ENCODE measurements at places on chromosomes 5 and 9. TPM values are rescaled to one million over a fixed set of nuclear protein-coding genes. Genes with fewer than 3 reads are reported as not detected.

GRCh38 chr5:118883362-118883761 is 105.0 kb downstream of the DTWD2 start:
- H3K27me3 ChIP-seq: no peaks in the 10 kb centered on the region
- H3K36me3 ChIP-seq: no peaks in the 10 kb centered on the region
- no peak for DNase-seq
- H3K27ac ChIP-seq: no peak overlapping the region

GRCh38 chr9:4581035-4581760 is 80.9 kb upstream of the PLPP6 start:
- no peak overlapping the region for H3K4me3 ChIP-seq
- no peak overlapping the region for H3K27ac ChIP-seq
- H3K36me3 ChIP-seq: no peaks in the 10 kb centered on the region
- H3K4me1 ChIP-seq: no peaks in the 10 kb centered on the region

DNA sequence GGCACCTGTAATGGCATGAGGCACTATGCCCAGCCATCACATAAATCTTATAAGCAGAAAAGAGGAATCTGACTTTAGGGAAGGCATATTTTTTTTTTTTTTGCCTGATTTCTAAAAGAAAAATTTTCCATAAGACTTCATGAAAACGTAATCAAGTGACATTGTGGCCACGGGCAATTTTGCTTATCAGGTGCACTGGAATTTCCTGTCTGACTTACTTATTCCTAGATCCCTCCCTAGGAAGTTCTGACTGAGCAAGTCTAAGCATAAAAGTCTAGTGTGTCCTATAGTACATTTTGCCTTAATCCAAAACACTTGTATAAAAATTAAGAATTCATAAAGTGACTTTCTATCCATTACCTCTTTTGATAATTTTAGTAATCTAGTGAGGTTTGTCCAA is 12.5 kb downstream of the C5orf46 start:
- no peak overlapping the region for H3K27ac ChIP-seq
- H3K4me1 ChIP-seq: no peaks in the 10 kb centered on the region
- DNase-seq: no peak
- no peaks in the 10 kb centered on the region for H3K36me3 ChIP-seq

- no peak overlapping the region for H3K4me3 ChIP-seq
- DNase-seq: no peak
- no peaks in the 10 kb centered on the region for H3K36me3 ChIP-seq
- no peaks in the 10 kb centered on the region for H3K27me3 ChIP-seq
- no peaks in the 10 kb centered on the region for H3K4me1 ChIP-seq
Measured at GRCh38 chr9:104950838-104951237, 22.9 kb upstream of the ABCA1 start.

ECM2 gene
- total RNA-seq: not detected

SPAG8 gene
- total RNA-seq: 2.1 TPM

C5orf34 gene
- 1.1 TPM for total RNA-seq

PLAC8L1 gene
- total RNA-seq: not detected

IL4 gene
- total RNA-seq: 8.1 TPM

ADAMTSL1 gene
- total RNA-seq: not detected
